ENCODE measurements at places on chromosomes 2 and 18.

- DNase-seq: no peak
These were observed 21.6 kb downstream of the TRPM8 start for GRCh38 chr2:233938676-233939370.

DNA sequence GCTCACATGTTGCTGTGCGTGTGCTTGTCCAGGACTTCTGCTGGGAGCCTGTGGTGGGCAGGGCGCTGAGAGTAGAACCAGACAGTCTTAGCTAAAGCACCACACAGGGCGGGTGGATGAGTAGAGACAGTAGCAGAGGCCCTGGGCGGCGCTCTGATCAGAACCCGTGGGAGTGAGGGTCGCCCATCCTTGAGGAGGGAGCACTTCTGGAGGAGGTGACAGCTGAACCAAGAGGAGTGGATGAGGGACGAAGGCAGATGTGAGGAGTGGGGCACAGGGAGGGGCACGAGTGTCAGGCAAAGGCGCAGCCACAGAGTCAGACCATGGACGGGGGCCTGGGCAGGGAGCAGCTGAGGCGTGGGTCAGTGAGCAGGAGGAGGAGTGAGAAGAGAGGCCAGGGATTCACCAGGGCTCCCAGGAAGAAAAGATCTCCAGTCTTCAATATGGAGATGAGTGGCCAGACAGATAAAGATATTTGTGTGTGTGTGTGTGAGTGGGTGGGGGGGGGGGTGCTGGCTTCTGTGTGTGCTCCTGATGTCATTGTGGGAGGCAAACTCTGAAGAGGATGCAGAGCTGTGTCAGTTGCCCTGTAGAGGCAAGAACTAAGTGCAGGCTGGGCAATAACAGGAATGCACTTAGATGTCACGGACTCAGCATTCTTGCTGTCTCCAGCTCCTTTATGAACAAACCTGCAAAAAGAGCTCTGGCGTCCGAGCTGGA, 79.6 kb downstream of the TPO start:
- DNase-seq: no peak

DNA sequence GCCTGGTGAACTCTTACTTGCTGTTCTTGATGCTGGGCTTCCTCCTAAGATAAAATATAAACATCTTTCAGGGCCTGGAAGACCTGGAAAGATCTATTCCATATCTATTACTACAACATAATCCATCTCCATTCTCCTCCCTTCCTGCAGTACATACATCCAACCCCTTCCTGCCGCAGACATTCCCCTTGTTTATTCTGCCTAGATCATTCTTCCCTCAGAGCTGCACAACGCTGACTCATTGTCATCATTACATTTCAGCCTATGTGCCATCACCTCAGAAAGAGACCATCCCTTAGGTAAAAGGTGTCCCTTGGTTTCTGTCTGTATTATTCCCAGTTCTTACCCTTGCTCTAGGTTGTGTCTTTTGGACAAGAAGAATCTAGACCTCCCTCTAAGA, 2.5 kb upstream of the CDH7 start:
- DNase-seq: no peak

GRCh38 chr2:190755772-190756415, 107.0 kb downstream of the NAB1 start:
- no peak for DNase-seq

GRCh38 chr2:206859330-206859739, 80.0 kb upstream of the CPO start:
- DNase-seq: no peak

DNA sequence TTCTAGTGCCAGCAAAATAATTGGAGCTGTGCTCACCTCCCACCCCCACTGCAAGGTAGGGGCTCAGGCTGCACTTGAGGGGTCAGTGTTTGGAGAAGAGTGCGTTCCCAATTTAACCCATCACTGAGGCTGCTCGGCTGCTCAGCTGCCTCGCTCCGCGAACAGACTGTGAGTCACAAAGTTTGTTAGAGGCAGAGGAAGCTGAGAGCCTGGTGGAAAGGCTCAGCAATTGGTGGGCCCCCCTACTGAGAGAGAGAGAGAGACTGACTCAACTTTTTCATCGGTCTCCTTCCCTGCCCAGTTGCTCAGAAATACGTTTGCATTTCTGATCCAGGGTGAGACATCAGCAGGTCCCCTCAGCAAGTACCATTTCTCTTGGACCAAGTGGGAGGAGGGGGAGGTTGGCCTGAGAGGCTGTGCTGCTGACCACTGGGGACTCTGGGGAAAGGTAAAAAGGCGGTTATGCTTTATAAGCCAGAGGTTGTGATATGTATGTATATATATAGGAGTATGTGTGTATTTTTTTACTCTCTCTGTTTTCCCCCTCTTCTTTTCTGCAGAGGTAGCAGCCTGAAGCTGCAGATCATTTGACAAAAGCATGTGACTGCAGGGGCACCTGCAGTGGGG, 1.5 kb downstream of the EFR3B start:
- no peak for DNase-seq

- DNase-seq: no peak
These were observed 627 bp upstream of the GALR1 start for GRCh38 chr18:77248873-77249568.

All from NCI-H1048 (cell line).